Activated CD4-positive, alpha-beta T cell treated with anti-CD3 and anti-CD28 coated beads for 36 hours (primary cell): ENCODE measurements at places on chromosomes 6 and 20. TPM values are rescaled to one million over a fixed set of nuclear protein-coding genes. Genes with fewer than 3 reads are reported as not detected.
A peak's percentile ranks its signal among the peaks of the same experiment; 100 is the strongest.

- no peak for DNase-seq
- no peak overlapping the region for H3K27ac ChIP-seq
- peaks cover 2% of the 10 kb centered on the region for H3K4me1 ChIP-seq
These were observed 149.9 kb downstream of the RPS12 start for GRCh38 chr6:132964101-132964867.

- peaks cover 5% of the 10 kb centered on the region for H3K36me3 ChIP-seq
- H3K27me3 ChIP-seq: no peaks in the 10 kb centered on the region
- peak; percentile 92 for DNase-seq
- H3K27ac ChIP-seq: peak overlapping the region; percentile 93
These were observed 11.7 kb upstream of the FAM83C start for GRCh38 chr20:35303735-35304491.

GRCh38 chr6:3334555-3334954, 75.8 kb downstream of the PSMG4 start:
- H3K4me1 ChIP-seq: peaks cover 16% of the 10 kb centered on the region
- H3K27ac ChIP-seq: no peak overlapping the region
- H3K4me3 ChIP-seq: no peak overlapping the region
- DNase-seq: no peak
- no peaks in the 10 kb centered on the region for H3K27me3 ChIP-seq

DNA sequence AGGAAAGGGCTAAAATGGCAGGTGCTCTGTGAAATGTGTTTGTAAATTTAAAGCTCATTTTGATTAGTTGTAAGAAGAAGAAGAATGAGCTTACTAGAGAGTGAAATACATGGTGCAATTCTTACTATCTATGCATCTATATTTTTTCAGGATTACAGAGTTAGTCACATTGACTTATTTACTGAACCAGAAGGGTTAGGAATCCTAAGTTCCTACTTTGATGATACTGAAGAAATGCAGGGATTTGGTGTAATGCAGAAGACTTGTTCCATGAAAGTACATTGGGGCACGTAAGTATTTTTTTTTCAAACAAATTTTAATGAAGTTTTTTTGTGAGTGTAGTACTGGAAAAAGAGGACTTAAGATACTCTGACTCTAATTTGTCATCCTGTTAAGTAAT, 99.3 kb downstream of the RTN4IP1 start:
- H3K27me3 ChIP-seq: no peaks in the 10 kb centered on the region
- H3K4me3 ChIP-seq: no peak overlapping the region
- no peak for DNase-seq
- peaks cover 77% of the 10 kb centered on the region for H3K4me1 ChIP-seq

- no peaks in the 10 kb centered on the region for H3K27me3 ChIP-seq
- no peak overlapping the region for H3K4me3 ChIP-seq
- H3K27ac ChIP-seq: no peak overlapping the region
- no peak for DNase-seq
- no peaks in the 10 kb centered on the region for H3K4me1 ChIP-seq
These were observed 374.4 kb downstream of the MMUT start for GRCh38 chr6:49088631-49089030.

DNA sequence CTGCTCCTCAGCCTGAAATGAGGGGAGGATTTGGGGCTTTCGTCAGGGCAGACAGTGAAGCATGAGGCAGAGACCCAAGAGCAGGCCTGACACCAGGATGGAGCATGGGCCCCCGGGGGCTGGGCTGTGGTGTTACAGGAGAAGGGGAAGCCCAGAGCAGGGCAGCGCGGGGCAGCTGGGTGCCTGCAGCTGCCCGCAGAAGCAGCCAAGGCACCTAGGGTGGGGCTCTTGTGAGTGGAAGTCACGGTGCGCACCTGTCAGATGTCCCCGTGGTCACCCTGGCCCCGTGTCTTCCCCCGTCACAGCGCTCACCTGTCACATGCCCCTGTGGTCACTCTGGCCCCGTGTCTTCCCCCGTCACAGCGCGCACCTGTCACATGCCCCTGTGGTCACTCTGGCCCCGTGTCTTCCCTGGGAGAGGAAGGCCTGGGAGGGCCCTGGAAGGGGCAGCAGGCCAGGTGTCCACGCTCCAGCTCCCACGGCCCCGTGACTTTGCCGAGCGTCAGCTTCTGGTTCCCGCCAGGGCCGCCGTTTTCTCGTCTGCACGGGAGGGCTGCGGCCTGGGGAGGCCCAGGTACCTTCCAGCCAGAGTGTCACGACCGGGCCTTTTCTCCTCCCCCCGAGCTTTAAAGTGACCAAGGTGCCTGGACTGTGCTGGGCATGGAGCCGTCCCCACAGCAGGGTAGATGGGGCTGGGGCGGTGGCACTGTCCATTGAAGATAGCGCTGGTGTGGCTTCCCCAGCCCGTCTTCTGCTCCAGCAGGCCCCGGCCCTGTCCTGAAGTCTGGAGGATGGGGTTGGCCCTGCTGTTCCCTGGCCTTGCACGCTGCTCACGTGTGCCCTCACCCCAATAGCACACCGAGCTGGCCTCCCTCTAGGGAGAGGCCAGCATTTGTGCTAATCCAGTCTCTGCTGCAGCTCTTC, 9.4 kb downstream of the ARFGAP1 start:
- H3K27me3 ChIP-seq: no peaks in the 10 kb centered on the region
- no peak for DNase-seq
- peaks cover 3% of the 10 kb centered on the region for H3K4me1 ChIP-seq

DNA sequence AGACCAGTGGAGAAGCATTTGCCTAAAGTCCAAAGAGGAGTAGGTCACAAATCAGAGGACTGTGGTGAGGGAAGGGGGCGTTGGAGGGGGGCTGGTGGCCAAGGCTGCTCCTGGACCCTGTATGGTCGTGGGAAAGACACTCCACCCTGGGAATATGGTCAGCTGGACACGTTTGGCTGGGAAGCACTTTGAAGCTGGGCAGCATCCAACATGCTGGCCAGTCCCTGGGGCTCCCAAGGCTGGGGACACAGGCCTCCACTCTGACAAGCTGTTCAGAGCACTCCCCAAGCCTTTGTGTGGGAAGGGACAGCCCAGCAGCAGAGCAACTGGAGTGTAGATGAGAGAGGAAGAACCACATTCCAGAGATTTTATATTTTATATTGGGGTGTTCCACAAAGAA, 203.2 kb downstream of the ANKRD60 start:
- no peak overlapping the region for H3K4me3 ChIP-seq
- no peaks in the 10 kb centered on the region for H3K36me3 ChIP-seq
- H3K27me3 ChIP-seq: peaks cover 25% of the 10 kb centered on the region

DNA sequence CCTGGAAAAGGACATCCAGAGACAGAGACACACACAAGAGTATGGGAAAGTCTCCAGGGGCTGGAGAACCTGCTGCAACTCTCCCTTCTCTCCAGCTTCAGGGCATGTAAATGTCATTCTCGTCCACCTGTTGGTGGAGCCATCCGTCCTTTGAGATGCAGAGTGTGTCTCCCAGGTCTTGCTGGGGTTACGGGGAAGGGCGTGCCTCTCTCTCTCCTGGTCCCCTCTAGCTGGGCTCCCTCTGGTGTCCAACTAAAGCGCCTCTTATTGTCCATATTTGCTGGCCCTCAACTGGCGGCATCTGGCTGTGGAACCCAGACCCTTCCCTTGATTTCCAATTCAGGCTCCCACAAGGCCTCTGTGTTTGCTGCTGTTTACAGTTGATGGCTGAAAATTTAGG, 244.1 kb downstream of the BMP7 start:
- DNase-seq: no peak
- peaks cover 16% of the 10 kb centered on the region for H3K27me3 ChIP-seq
- H3K4me1 ChIP-seq: no peaks in the 10 kb centered on the region
- no peaks in the 10 kb centered on the region for H3K36me3 ChIP-seq
- no peak overlapping the region for H3K27ac ChIP-seq

GRCh38 chr6:130223508-130223907, 757 bp upstream of the SAMD3 start:
- peaks cover 2% of the 10 kb centered on the region for H3K36me3 ChIP-seq
- DNase-seq: peak; percentile 82
- H3K27ac ChIP-seq: no peak overlapping the region
- peaks cover 34% of the 10 kb centered on the region for H3K4me1 ChIP-seq

GRCh38 chr6:84719152-84719551, 45.2 kb downstream of the TBX18 start:
- DNase-seq: no peak
- no peak overlapping the region for H3K4me3 ChIP-seq
- no peak overlapping the region for H3K27ac ChIP-seq
- no peaks in the 10 kb centered on the region for H3K27me3 ChIP-seq
- H3K36me3 ChIP-seq: no peaks in the 10 kb centered on the region

NKAIN4 gene
- total RNA-seq: not detected

BPIFB1 gene
- total RNA-seq: not detected

PGC gene
- not detected for total RNA-seq

ELOVL2 gene
- total RNA-seq: not detected
